Effector memory CD4-positive, alpha-beta T cell (primary cell): ENCODE measurements at places on chromosomes 5 and 9.

GRCh38 chr5:170363671-170364070 is 25.5 kb downstream of the KCNMB1 start:
- no peak for DNase-seq

- DNase-seq: no peak
These were observed 392.9 kb downstream of the RASEF start for GRCh38 chr9:82670000-82670399.

DNA sequence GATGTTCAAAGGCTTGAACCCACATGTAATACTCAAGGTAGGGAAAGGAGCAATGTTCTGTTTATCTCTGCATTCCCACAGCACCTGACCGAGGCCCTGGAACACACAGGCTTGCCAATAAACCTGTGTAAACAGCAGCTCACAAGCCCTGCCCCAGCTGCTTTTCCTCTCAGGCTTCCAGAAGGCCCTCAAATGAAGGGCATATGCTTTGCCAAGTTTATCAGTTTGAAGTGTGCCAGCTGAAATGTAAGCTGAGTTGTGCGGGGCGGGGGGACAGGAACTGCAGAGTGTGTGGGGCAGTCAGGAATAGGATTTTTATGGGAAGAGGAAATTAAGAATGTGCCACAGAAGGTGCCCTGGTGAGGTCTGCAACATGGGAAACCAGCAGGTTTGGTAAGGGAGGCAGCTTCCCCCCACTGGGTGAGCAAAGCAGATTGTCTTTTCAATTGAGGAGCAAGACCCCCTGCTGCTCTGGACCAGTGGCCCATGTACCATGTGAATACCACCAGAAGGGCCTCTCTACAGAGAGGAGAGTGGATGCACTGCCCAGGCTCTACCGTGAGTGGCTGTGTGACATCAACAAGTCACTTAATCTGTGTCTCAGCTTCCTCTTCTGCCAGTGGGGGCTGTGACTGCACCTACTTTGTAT is 194.8 kb downstream of the SPOCK1 start:
- DNase-seq: no peak

- no peak for DNase-seq
These were observed 462.2 kb upstream of the DMAC1 start for GRCh38 chr9:8261737-8262136.

DNA sequence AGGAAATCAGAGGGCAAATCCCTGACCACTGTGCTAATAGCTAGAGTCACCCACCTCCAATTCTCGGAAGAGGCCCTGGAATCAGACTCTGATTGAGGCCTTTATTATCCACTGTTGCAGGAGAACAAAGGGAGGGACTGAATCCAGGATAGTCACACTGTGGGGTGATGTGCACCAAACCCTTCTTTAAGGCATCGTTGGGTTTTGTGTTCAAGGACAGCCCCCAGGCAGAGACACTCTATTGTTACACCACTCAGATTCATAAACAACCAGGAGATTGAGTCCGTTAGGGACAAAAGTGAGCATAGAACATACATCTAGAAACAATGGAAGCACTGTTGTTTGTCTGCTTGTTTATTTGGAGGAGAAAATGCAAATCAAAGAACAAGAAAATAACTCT is 124.6 kb upstream of the TBCA start:
- DNase-seq: no peak

DNA sequence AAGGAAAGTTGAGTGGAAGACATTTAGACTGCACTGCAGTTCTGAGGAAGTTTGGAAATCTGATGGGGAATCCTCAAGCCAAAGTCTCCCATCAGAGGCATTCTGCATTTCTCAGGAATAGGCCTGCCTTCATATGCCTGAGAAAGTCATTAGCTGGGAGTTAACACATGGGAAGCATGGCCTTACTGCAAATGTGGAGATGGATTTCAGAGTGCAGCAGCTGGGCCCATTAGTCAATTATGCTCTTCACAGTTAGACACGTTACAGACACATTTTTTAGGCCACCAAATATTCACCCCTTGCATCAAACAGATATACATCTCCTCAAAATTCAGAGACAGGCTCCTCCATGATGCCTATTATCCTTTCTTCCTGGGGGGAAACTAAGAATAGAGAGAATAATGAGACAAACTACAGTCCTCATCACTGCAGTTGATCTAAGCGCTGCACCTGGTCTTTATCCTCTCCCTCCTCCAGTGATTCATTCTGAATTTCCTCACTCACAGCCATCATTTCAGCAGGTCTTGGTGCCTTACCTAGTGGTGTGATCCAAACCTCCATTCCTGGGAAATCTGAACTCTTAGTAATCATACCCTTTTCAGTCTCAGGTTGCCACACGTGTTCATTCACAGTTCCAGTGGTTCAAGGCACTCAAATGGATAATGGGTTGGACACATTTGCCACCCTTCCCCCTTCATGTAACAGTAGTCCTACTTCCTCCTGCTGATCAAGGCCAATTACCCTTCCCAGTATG is 47.9 kb upstream of the PPP2CA start:
- no peak for DNase-seq

DNA sequence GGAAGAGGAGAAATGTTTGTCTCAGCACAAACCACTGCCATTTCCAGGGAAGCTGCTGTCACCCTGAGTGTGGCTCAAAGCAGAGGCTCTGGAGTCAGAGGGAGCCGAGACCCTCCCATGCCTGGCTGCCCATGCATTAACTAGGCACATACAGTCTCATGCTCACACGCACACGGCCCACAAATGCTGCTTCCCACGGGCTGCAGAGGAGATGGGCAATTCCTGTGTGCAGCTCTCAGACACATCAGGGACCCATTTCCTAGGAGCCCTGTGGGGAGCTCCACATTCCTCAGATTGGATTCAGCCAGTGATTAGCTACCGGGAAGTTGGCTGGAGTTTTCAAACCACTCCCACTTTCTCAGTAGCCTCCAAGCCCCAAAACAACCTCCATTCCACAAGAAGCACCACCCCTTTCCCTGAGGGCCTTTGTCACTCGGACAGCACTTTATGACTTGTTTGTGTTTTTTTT is 9.1 kb upstream of the PTGES start:
- DNase-seq: no peak

- DNase-seq: no peak
These were observed 177.9 kb upstream of the FST start for GRCh38 chr5:53302529-53302928.

DNA sequence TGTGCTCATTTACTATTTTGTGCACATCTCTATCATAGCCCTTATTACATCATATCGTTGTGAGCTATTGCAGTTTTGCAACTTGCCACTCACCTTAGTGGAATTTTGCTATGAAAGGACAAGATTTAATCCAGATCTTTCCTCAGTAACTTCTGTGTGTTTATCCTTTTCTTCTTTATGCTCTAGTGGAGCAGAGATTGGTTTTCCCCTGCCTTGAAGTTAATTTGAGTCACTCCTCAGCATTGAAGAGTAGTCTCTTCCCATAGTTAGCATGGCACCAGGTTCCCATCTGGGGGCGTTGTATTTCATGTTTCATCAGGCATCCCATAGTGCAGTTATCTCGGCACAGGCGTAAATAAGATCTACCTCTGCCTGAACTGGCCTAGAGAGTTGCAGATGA is 510.4 kb downstream of the PSAT1 start:
- no peak for DNase-seq

- DNase-seq: no peak
These were observed 36.7 kb downstream of the OLFML2A start for GRCh38 chr9:124813501-124814163.

GRCh38 chr9:113673726-113674125 is 202.4 kb upstream of the ZNF618 start:
- DNase-seq: no peak

GRCh38 chr5:77213601-77214000 is 3.1 kb downstream of the PDE8B start:
- DNase-seq: no peak

DNA sequence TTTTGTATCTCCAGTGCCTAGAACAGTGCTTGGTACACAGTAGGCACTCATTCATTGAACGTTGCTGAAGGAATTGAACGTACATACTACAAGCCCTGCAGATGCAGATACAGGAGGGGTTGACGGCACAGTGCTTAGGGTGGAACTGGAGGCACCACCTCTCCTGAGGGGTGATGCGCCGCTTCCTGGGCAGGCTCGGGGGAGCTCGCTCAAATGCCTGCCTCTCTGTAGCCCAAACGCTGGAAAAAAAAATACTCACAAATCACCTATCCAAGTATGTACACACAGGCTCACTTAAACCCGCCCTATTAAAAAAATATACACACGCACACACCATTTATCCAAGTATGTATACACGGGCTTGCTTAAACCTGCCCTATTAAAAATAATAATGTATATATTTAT is 536 bp upstream of the COMMD10 start:
- DNase-seq: no peak

GRCh38 chr9:88781628-88782391 is 209.5 kb upstream of the S1PR3 start:
- no peak for DNase-seq

DNA sequence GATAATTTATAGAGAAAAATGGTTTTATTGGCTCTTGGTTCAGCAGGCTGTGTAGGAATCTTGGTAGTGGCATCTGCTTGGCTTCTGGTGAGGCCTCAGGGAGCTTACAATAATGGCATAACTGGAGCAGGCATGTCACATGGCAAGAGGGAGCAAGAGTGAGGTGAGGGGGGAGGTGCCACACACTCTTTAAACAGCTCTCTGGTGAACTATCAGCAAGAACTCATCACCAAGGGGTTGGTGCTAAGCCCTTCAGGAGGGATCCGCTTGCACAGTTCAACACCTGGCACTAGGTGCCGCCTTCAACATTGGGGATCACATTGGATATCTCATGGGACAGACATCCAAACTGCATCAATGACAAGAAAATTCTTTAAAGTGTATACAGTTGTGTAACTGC is 10.5 kb downstream of the GPBP1 start:
- no peak for DNase-seq

- no peak for DNase-seq
These were observed 16.3 kb upstream of the REEP5 start for GRCh38 chr5:112938286-112938685.

DNA sequence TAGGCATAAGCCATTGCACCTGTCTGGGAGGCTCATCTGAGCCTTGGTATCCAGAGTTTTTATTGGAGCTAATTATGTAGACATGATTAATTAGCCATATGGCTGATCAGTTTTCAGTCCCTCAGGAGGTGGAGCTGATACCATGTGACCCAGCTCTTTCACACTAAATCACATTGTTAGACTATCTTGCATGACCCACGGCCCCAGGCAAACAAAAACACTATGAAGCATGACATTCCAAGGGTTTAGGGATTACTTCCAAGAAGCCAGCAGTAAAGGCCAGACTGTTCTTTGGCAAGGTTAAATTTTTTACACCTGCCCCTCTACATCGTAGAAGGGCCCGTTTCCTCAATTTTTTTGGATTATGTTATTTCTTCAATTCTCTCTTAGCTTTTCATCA is 5.0 kb upstream of the C5orf24 start:
- no peak for DNase-seq

DNA sequence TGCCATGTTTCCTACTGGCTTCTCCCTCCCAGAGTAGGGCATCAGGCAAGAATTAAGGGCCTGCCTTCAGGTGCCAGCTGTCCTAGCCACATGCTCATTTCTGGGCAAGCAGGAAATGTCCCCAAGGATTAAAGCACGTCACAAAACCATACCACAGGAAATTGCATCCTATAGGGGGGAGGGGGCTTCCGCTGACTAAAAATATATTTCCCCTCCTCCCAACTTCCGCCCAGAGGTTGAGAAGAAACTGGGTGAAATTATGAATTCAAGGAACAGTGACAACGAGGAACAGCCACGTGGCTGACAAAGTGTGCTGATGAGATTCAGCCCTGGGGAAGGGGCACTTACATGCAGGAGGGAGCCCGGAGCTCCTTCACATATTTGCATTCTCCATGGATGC is 4.1 kb downstream of the HBEGF start:
- DNase-seq: no peak

GRCh38 chr5:98938464-98938863 is 9.7 kb upstream of the CHD1 start:
- DNase-seq: no peak

- DNase-seq: no peak
These were observed 15.3 kb downstream of the BRD3 start for GRCh38 chr9:134052491-134052890.

GRCh38 chr5:77120706-77121105 is 33.6 kb upstream of the ZBED3 start:
- no peak for DNase-seq

DNA sequence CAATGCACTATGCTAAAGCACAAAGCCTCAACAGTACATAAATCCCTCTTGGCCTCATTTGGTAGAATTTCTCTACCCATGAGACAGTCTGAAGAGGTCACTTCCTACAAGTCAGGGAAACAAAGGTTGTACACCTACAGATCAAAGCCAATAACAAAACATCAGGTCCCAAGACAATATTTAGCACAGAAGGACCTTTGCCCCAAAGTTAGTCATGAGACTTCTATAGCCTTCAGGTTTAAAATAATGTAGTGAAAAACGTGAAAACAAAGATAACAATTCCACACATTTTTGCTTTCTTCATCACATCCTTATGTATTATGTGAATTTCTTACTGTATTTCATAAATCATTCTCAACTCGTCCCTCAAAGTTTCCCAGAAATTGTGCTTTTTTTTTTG is 15.8 kb downstream of the AFF4 start:
- DNase-seq: no peak

- DNase-seq: no peak
These were observed 22.4 kb upstream of the FCN2 start for GRCh38 chr9:134858051-134858841.

- DNase-seq: no peak
These were observed 34.8 kb downstream of the BOD1 start for GRCh38 chr5:173581408-173582215.

GRCh38 chr9:124017929-124018729 is 6.6 kb downstream of the LHX2 start:
- no peak for DNase-seq

DNA sequence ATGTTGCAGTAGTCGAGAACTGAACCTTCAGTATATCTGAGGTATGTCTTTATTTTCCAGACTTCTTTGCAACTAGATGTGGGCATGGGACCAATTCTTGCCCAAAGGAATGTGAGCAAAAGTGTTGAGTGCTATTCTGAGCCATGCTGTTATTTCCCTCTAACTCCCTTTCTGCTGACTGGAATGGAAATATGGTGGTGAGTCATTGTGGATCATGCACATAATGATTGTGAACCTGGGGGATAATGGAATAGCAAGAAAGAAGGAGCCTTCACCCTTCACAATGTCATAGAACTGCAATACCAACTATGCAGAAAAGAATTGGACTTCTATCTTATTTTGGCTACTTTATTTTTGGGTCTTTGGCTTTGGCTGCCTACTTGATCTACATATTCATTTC is 10.3 kb upstream of the DOCK2 start:
- no peak for DNase-seq

- DNase-seq: peak; percentile 23
These were observed 83.0 kb upstream of the FREM1 start for GRCh38 chr9:14993061-14993800.
